Foreskin keratinocyte (primary cell): ENCODE measurements at places on chromosomes 6 and 20. TPM values are rescaled to one million over a fixed set of nuclear protein-coding genes. Genes with fewer than 3 reads are reported as not detected.

DNA sequence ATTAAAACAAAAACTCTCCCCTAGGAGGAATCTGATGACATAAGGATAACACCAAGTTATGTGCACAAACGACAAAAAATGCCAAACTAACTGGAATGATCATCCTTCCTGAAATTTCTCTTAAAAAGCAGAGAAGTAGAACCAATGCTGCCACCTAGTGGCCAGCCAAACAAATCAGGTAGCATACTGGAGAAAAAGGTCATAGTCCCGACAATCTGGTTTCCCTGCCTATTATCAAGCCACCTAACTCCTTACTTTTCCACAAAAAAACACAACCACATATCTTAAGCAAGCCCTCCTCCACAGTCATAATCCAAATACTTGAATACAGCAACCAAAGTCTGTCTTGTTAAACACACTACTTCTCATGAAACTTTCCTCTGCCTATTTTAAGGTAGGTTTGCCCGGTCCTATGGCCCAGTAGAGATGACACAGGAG lies 5.3 kb downstream of the OARD1 start:
- peak; percentile 60 for DNase-seq

- peak; percentile 0 for DNase-seq
Observed at GRCh38 chr20:20743511-20744169, 31.2 kb upstream of the RALGAPA2 start.

DNA sequence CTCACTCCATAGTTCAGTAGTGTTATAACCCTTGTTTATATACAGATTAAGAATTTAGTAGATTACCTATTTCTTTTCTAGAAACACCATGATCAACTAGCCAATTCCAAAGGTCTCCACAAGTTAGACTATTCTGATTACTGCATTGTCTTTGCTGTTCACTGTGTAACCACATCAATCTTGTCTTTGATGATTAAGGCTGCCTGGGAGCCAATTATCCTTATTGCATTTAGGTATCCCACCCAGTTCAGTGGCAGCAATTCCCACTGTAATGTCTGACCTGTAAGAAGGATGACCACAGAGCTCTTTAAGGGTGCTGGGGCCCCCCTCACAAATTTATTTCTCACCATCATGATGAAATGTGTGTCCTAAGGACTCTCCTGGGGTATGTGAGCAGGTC lies 40.2 kb downstream of the PKIB start:
- no peak for DNase-seq

DNA sequence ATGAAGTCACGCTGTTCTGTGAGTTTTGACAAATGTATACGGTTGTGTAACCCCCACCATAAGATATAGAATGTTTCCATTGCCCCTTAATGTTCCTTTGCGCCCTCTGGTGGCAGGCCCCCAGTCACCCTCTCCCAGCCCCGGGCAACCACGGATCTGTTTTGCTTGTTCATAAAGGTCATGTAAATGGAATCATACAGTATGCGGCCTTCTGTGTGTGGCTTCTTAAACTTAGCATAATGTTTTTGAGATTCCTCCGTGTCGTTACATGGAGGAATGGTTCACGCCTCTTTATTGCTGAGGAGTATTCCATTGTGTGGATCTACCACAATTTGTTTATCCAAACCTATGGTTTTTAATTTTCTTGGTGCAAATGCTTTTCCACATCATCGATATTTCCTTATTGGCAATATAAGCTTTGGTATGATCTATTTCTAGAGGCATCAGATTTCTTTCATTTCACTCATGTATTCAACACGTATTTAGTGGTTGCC lies 28.4 kb downstream of the LYRM2 start:
- no peak for DNase-seq

- no peak for DNase-seq
Observed at GRCh38 chr6:78580923-78581322, 286.4 kb upstream of the IRAK1BP1 start.

- DNase-seq = no peak
Observed at GRCh38 chr20:16170406-16170971, 402.8 kb downstream of the KIF16B start.

GRCh38 chr20:18837718-18838117 lies 24.1 kb downstream of the SCP2D1 start:
- no peak for DNase-seq

DNA sequence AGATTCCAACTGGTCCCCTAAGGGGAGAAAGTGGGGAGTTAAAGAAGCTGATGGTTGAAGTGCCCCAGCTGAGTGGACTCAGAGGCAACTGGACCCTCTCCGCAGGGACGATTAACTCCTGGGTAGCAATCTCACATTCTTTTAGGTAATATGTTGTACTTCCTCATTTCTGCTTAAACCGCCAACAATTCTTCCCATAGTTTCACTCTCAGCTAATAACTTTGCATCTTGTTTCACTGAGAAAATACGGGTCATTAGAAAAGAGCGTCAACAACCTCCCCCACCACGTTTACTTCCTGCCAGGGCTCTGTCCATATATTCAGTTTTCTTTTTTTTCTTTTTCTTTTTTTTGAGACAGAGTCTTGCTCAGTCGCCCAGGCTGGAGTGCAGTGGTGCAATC lies 39.5 kb upstream of the CHD6 start:
- DNase-seq = no peak

GRCh38 chr20:20241976-20242375 lies 125.9 kb upstream of the INSM1 start:
- no peak for DNase-seq

- no peak for DNase-seq
Observed at GRCh38 chr6:69901361-69901760, 35.0 kb downstream of the COL19A1 start.

- DNase-seq = no peak
Observed at GRCh38 chr6:115729036-115729435, 331.7 kb downstream of the FRK start.

E2F1 gene
- total RNA-seq = 15.4 and 16.5 TPM in 2 replicates

TFAP2A gene
- 35.2 and 37.0 TPM in 2 replicates for total RNA-seq

TNXB gene
- 0.07 and 0.31 TPM in 2 replicates for total RNA-seq

PHF1 gene
- 19.4 and 21.3 TPM in 2 replicates for total RNA-seq
